ENCODE measurements at places on chromosomes 16 and 17.
A peak's percentile ranks its signal among the peaks of the same experiment; 100 is the strongest.

- DNase-seq, result no peak
Observed at GRCh38 chr17:29214215-29215146, 32.2 kb upstream of the CRYBA1 start.

GRCh38 chr16:15046692-15047376 lies 9.0 kb downstream of the NTAN1 start:
- no peak for DNase-seq

GRCh38 chr17:77724876-77725615 lies 233.5 kb upstream of the TNRC6C start:
- DNase-seq, result no peak

DNA sequence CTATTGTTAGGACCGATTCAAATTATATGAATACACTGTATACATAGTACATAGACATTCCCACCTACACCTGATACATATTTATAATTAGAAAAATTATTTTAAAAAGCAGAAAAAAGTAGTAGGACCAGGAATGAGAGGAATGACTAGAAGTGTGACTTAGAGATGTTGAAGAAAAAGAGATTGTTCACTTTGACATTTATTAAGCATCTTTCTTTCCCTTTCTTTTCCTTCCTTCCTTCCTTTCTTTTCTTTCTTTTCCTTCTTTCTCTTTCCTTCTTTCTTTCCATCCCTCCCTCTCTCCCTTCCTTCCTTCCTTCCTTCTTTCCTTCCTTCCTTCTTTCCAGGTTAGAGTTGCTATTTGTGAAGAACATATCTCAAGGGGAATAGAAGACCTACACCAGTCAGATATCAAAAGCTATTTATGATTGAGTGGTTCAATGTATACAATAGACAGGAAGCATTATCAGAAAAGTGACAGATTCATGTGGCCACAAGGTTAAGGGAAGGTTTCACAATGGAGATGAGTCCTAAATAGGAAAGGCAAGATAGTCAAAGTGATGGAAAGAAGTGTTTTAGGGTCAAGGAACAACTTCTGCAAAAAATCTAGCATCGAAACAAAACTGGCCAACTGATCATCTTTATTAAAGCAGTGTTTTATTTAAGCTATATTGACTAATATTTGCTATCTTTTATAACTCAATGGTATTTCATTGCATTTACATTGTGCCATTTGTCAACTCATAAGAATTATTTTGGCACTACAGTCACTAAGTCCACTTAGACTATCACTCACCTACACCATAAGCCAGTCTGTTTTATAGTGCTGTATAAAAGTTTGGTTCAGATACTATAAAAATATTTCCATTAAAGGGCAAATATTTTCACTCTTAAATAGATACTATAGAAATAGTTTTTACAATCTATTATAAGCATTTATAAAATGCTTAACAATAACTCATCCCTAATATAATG lies 54.1 kb upstream of the NACA2 start:
- DNase-seq, result no peak

DNA sequence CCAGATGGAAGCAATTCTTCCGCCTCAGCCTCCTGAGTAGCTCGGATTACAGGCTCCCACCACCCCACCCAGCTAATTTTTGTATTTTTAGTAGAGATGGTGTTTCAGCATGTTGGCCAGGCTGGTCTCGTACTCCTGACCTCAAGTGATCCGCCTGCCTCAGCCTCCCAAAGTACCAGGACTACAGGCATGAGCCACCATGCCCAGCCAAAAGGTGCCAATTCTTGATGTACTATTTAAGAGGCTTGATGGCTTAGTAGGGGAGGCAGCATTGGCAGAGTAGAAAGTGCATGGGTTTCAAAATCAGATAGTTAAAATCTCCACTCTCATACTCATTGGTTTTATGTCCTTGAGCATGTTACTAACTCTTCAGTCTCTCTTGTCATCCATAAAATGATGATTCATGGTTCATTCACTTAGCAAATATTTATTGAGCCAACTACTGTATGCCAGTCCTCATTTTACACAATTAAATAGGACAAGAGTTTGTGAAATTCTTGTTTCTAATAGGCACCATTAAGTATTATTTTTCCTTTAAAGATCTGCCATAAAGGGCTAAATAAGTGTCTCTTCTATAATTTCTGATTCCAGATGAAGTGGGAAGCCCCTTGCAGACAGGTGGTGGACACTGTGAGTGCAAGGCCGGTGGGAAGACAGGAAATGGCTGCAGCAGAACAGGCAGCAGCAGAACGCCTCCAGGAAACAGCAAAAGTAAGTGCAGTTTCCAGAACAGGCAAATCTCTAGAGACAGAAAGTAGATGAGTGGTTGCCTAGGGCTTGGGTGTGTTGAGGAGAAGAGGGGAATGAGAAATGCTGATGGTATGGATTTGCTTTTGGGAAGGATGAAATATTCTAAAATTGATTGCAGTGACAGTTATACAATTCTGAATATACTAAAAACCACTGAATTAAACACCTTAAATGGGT lies 8.2 kb upstream of the RPL27 start:
- DNase-seq, result peak; percentile 19

GRCh38 chr16:13510425-13511151 lies 409.4 kb upstream of the ERCC4 start:
- no peak for DNase-seq

GRCh38 chr17:19645734-19646201 lies 2.8 kb upstream of the ALDH3A2 start:
- peak; percentile 19 for DNase-seq

DNA sequence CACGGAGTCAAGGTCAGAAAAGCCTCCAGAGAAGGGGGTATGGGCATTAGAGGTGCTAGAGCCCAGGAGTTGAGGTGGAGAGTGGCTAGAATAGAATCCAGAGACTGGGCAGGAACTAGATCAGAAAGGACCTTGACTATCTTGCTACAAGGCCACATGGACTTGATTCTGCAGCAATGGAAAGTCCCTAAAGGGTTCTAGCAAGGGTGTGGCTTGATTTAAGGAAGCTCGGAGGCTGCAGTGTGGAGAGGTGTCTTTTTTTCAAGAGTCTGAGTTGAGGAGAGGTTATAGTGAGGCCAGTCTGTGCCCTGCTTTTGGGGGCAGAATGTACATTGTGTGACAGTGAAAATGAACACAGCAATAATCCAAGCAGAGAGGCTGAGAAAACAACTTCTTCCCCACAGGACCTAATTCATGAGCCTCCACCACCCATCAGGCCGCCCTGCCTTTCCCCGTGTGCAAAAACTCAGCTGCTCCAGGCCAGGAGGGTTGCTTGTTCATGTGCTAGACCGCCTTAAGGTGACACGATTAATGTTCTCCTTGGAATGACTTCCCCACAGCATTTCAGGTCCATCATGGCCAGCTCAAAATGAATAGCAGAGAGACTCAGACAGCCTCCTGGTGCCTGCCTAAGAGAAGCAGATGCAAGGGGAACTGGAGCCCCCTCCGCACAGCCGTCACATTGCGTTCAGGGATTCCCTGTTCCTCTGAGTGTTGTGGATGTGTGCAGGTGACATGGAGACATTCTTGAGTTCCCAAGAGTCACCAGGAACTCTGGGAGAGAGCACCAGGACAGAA lies 8.7 kb upstream of the BEAN1 start:
- DNase-seq, result no peak

- no peak for DNase-seq
Observed at GRCh38 chr16:69894676-69895075, 56.5 kb upstream of the CLEC18A start.

DNA sequence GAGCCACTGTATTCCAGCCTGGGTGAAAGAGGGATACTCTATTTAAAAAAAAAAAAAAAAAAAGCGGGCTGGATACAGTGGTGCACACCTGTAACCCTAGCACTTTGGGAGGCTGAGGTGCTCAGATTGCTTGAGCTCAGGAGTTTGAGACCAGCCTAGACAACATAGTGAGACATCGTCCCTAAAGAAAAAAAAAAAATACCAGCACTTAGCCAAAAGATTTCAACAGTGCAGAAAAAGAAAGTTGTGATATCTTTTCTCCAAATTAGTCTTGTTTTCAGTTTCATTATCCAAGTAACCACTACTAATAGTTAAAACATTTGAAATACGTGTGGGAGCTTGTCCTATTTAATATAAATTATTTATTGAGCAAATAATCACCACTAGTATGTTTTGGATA lies 48.7 kb downstream of the TENT4B start:
- DNase-seq, result no peak

- DNase-seq, result no peak
Observed at GRCh38 chr16:3759736-3760135, 42.4 kb upstream of the TRAP1 start.

DNA sequence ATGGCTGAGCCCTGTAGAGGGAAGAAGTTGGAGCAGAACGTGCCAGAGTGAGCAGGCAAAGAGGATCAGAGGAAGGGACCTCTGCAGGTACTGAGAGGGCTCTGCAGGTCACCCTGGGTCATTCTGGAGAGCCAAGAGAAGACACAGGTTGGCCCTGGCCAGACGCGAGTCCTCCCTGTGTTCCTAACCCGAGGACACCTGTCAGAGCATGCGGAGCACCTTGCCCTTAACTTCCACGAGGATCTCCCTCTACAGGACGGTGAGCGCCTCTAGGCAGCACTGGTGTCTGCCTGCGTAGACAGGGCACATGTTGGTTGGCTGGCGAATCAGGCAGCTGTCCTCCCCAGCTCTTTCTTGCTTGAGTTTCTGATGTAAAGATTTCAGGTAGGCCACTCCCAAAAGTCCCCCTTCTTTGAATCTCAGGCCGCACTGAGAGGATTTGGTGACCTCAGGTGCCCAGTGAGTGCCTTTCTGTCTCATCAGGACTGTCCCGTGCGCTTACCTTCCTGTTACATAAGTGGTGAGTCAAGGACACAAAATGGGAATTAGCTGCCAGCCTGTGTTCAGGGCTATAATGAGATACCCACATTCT lies 45.3 kb downstream of the MPRIP start:
- DNase-seq, result no peak

DNA sequence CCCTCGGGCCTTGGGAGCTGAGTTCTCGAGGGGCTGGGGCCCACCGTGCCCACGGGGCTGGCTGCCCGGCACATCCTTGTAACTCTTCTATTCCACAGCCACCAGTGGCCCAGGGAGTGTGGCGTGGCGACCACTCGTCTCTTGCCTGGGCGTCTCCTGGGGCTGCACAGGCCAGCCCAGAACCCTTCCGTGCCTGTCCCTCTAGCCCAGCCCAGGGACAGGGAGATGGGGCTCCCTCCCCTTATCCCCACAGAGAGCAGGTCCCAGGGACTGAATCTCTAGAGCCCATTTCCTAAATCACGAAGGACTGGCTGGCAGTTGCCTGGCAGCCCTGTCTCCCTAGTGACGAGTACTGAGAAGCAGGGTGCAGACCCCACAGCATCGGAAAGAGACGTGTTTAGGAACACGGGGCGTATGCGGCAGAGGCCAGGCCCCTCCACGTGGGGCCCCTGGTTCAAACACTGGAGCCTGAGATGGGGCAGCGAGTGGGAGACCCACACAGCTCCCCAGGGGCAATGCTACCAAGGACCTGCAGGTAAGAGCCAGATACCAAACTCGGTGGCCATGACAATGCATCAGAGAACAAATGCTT lies 51.0 kb downstream of the TIMM22 start:
- DNase-seq, result no peak

GRCh38 chr16:29975134-29975538 lies 1.5 kb downstream of the TAOK2 start:
- no peak for DNase-seq

- DNase-seq, result no peak
Observed at GRCh38 chr16:68772030-68772681, 35.1 kb downstream of the CDH1 start.

DNA sequence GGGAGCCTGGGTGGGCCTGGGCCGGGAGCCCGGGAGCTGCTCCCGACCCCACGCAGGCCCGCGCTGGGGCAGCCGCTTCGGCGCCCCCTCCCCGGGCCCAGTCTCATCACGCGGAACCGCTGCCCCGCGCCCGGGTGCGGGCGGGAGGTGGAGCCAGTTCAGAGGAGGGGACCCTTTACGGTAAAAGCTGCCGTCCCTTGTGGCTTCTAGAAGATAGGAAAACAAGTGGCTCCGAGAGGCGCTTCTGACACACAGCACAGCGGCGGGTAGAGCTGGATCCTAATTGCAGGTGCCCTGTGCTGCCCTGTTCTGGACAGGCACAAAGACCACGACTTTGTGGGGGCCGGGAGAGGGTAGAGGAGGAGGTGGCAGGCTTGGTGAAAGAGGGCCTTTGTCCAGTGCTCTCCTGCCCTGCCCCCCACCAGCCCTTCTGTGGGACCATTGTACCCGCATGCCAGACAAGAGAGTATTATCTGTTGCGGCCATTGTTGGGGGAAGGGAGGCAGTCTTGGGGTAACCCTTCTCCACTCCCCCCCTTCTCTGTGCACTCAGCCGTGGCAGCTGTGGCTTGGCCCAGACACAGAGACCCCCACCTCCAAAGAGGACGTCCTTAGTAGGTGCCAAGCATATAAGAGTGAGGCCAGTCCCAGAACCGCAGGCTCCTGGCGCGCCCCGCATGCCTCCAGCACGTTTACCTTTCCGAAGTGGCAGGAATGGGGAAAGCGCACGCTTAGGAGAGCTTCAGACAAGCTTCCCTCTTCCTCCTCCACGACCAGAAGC lies 736 bp downstream of the CNP start:
- DNase-seq, result no peak

- DNase-seq, result no peak
Observed at GRCh38 chr16:46918905-46919792, 35.0 kb downstream of the GPT2 start.
